NCI-H2081 (cell line): ENCODE measurements at places on chromosomes 2 and 18.

- no peak for DNase-seq
Observed at GRCh38 chr2:120472891-120473309, 127.0 kb downstream of the INHBB start.

DNA sequence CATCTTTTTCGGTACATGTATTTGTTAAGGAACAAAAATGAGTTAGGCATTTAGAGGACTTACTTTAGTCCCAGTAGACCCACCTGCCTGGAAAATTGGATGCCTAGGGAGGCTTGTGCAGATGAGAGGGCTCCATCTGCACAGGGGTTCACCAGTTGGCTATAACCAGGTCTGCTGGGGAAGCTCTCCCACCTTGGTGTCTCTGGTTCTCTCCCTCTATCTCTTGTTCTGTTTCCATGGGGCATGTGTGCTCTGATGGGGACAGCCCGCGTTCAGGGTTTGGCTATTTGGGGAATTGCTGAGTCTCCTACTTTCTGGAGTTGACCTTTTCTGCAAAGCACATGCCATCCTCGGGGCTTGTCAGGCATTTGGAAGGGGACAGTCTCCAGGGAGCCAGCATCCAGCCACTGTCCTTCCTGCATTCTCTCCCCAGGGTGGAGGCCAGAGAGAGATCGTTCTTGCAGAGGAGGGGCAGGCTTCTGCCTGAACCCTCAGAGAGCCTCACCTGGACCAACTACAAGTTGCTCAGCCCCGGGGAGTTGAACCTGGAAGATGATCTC, 157.3 kb downstream of the KLHL29 start:
- no peak for DNase-seq

DNA sequence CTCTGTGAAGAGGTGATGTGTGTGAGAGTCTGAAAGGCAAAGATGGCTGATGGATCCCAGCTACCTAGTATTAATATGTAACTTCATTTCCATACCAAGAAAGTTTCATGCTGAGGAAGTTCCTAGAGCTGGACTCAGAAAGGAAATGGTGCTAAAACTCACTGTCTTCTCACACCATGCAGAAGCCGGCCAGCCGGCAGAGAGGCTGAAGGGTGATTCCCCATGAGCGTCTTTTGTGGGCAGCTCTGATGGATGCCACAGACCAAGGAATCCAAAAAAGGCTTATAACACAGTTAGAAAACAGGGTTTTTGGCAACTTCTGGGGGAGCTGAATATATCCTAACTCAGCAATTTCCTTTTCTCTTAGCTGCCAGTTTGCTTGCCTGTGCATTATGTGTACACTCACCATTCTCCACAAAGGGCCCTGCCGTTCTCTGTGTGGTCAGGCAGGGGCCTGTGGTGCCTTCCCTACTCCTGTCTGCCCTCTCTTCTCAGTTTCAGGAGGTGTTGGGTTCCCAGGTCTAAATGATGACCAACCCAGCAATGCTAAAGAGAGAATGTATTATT, 289.4 kb downstream of the MTX2 start:
- DNase-seq = no peak

- no peak for DNase-seq
Observed at GRCh38 chr2:206462240-206462854, 19.0 kb downstream of the ADAM23 start.

DNA sequence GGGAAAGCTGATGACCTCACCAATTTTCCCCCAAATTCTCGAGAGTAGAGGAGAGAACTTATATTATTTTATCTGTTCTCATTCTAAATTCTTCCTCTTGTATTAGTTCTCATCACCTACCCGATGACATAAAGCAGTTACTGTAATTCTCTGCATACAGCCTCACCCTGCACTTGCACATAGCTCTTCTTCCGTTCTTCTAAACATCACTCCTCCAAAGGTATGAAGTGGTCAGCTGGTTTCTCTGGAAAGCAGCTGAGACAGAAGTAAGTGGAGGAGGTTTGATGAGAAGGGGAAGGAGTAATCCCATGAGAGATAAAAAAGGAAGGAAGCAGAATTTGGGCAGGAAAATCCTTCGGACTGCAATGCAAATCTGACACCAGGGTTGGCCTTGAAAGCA, 39.0 kb downstream of the FBXO48 start:
- no peak for DNase-seq

- DNase-seq = no peak
Observed at GRCh38 chr2:66897691-66898150, 462.8 kb downstream of the MEIS1 start.

- DNase-seq = no peak
Observed at GRCh38 chr2:23806201-23806600, 120.7 kb downstream of the ATAD2B start.

DNA sequence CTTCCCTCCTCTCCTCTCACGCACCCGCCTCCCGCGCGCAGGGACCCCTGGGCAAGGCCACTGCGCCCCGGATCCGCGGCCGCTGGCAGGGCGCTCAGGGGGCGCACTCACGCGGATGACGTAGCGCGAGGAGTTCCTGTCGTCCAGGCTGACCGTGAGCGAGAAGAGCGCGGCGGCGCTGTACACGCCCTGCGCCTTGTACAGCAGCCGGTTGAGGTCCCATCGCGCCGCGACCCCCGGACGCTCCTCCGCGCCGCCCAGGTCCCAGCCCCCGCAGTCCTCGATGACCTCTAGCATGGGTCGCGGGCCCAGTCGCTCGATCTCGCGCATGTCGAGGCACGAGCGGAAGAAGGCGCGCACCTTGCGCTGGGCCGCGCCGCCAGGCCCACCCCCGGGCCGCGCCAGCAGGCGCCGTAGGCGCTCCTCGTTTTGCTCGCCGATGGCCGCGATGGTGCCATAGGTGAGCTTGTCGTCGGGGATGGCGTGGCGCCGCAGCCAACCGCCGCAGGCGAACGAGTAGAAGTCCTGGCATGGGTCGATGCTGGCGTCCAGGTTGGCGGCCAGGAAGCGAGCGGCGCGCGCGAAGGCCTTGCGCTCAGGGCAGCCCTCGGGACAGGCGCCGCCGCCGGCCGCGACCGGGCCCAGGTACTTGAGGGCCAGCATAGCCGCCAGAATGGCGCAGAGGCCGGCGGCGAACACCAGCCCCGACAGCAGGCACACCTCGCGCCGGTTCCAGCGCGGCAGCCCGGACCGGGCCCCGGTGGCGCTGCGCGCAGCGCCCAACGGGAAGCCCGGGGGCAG, 1.7 kb downstream of the ECEL1 start:
- DNase-seq = no peak

DNA sequence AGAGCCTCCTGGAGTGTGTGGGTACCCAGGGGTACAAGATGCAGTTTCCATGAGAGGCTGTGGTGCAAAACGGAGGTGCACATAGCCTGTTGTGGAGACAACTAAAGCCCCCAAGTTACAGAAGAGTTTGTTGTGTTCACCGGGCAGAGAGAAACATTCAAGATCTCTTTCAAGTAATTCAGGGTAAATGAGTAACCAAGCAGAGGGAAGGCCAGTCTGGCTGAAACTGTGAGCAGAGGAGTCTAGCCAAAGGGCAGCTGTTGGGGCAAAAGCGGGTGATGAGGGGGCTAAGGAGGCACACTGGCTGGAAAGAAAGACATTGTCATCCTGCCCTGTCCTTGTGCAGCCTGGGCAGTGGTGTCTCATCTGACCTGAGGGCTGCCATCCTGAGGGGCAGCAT, 52.0 kb downstream of the CXCR4 start:
- DNase-seq = no peak

DNA sequence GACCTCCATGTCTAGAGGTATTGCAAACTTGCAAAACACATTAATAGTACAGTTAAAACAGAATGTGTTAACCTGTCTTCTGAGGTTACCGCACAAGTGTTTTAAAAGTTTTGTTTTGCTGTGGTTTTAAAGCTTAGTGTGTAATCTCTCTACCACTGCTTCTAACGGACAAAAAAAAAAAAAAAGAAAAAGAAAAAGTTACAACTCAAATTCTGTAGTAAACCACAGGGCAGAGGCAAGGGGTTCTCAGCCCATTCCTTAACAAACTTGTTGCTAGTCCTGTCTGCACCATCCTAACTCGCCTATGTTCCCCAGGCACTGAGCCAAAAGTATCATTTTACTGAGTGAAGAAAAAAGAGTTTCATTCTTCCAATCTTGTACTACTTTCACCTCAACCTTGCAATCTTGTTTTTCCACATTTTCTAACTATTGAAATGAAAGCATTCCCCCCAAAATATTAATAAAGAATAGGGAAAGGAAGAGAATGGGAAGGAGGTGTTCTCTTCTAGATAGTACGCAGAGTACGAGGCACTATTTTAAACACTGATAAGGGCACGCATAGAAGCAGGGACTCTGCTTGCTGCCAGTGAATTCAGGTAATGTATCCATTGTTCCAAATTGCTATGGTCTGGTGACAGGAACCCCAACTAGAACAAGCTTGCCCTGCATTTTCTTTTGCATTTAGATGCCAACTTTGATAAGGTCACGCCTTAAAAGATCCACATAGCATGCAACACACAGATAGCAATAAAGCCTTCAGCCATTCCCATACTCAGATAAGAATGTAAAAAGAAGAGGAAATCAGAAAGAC, 47.1 kb downstream of the IKZF2 start:
- DNase-seq = no peak

GRCh38 chr2:65363879-65364666, 68.3 kb downstream of the SPRED2 start:
- DNase-seq = no peak

DNA sequence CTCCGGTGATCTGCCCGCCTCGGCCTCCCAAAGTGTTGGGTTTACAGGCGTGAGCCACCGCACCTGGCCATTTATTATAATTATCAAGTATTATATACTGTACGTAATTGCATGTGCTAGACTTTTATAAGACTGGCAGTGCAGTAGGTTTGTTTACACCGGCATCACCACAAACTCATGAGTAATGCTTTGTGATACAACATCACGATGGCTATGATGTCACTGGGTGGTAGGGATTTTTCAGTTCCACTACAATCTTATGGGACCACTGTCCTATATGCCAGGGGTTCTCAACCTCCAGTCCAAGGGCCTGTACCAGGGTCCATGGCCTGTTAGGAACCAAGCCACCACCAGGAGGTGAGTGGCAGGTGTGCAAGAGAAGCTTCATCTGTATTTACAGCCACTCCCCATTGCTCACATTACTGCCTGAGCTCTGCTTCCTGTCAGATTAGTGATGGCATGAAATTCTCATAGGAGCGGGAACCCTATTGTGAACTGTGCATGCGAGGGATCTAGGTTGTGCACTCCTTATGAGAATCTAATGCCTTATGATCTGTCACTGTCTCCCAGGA, 9.4 kb downstream of the SCYGR4 start:
- no peak for DNase-seq

- DNase-seq = no peak
Observed at GRCh38 chr2:51718881-51719280, 686.9 kb upstream of the NRXN1 start.

DNA sequence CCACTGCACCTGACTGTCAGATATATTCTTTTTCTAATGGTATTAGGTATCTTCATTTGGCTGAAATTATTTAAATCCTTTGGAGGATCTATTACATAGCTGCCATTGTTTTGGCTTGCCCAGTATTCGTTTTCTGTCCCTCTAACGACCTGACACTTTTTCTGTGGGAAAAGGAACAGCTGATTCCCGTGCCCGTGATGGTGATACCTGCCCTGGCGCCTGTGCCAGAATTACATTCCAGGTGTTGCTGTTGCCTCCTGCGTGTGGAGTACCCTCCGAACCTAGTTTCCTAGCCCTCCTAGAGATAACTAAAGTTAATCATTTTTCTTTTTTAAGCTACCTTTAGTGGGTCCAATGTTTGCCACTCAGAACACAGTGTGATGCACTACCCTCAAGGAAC, 14.0 kb downstream of the HOXD1 start:
- DNase-seq = no peak

DNA sequence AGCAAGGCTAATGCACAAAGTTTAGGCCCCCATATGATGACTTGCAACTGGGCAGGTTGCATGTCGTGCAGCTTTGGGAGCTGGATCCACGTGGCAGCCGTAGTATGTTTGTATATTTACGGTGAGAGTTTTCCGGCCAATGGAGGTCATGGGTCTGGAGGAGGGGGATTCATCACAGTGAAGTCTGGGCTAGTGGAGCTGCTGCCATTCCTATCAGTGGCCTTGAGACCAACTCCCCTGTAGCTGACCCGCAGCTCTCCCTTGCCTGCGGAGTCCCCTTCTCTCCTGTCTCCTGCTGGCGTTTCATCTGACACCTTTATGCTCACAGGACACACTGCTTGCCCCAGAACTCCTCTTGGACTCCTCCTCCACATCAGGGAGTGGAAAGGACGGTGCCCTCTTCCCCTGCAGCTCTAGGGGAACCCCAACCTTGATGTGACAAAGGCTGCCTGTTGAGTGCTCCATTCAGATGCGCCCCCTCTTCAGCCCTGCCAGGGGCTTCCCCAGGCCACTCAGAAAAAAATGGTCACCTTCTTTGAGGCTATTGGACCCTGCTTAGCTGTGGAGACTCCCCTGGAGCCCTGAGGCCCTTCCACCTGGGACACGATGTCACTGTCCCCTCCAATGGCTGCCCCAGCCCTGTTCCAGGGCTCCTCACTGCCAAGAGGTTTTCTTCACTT, 121.7 kb downstream of the PXDN start:
- no peak for DNase-seq

- no peak for DNase-seq
Observed at GRCh38 chr2:224217233-224217961, 178.3 kb upstream of the SERPINE2 start.

- no peak for DNase-seq
Observed at GRCh38 chr2:180472133-180472532, 465.0 kb upstream of the CWC22 start.
